ENCODE measurements at places on chromosomes 3 and 15.
A peak's percentile ranks its signal among the peaks of the same experiment; 100 is the strongest.

DNA sequence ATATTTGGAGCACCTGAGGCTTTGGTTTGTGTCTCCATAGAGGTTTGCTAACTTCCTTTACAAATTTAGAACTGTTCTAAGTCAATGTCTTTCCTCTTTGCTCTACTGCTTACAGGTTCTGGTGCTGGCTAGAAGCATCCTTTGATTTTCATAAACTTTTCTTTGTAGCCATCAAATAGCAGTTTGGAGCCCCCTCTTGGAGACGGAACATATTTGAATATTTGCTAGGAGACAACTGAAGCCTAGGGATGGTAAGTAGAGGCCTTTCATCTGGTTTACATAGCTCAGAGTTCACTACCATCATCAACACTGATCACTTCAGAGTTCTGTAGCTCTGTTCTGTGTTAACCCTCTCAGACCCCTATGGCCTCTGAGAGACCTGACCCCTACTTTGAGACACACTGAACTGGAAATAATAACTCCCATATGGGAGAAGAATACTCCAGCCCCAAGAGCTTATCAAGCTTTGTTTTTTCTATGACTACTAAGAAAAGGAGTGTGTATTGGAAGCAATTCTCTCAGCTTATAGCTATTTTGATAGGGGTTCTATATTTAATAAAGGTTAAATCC, 420.4 kb downstream of the EPHA3 start:
- DNase-seq, result no peak

GRCh38 chr15:52658955-52659354, 20.2 kb downstream of the ATOSA start:
- no peak for DNase-seq

- peak; percentile 36 for DNase-seq
Observed at GRCh38 chr15:59138243-59138642, 33.3 kb downstream of the CCNB2 start.

DNA sequence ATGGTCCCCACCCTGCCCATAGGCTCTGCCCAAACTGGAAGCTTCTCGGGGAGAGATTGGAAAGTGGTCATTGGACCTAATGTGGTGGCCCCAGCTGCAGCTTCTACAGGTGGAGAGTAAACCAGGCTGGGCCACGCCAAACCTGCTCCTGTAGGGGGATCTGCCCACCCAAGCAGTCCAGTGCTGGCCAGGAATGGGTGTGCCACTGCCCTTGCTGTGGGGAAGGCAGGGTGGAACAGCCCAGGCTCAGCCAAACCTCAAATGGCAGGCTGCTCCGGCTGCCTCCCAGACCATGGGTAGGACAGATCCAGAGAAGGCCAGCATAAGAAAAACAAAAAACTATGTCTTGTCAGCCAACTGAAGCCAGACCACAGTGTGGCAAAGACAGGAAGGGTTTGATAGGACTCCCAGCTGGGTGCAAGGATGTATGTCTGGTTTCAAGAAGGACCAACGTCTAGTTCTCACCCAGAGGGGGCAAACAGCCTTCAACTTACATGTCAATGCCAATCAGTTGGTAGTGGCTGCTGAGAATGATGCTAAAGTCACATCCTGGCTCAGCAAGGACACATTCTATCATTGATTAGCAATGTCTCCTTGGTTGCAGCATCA, 267.3 kb downstream of the UACA start:
- DNase-seq, result no peak

- DNase-seq, result no peak
Observed at GRCh38 chr3:33141006-33141405, 27.2 kb downstream of the CRTAP start.
